Heart left ventricle (tissue), 16 donors: ENCODE measurements at places on chromosomes 4 and X. TPM values are rescaled to one million over a fixed set of nuclear protein-coding genes. Genes with fewer than 3 reads are reported as not detected.

DNA sequence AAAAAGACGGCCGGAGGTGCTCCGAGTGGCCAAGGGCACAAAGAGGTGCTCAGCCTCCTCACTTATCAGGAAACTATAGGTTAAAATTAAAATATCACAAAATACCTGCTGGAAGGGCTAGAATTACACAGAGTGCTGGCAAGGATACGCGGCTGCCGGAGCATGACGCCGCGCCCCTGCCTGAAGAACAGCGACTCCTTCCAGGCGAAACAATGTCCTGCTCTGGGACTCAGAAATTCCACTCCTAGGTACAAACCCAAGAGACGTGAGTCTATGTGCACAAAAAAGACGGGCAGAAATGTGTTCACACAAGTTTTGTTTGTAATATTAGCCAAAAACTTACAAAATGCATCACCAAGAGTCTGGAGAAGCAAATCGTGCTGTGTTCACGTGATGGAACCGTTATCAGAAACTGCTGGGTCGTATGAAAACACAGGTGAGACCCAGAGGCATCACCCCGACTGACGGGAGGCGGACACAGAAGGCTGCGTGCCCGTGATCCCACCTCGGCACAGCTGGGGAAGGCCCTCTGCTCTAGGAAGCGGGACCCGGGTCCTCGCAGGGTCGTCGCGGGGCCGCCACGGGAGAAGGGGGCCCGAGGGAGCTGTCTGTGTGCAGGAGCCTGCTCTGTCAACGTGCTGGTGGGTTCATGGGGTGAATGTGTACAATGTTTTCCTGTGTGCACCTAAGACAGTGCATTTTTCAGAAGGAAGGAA lies 27.6 kb downstream of the CTBP1 start:
- no peaks in the 10 kb centered on the region for H3K27me3 ChIP-seq
- peaks cover 20% of the 10 kb centered on the region for H3K4me1 ChIP-seq
- no peak overlapping the region for H3K4me3 ChIP-seq
- no peak for DNase-seq
- H3K27ac ChIP-seq: no peak overlapping the region

DNA sequence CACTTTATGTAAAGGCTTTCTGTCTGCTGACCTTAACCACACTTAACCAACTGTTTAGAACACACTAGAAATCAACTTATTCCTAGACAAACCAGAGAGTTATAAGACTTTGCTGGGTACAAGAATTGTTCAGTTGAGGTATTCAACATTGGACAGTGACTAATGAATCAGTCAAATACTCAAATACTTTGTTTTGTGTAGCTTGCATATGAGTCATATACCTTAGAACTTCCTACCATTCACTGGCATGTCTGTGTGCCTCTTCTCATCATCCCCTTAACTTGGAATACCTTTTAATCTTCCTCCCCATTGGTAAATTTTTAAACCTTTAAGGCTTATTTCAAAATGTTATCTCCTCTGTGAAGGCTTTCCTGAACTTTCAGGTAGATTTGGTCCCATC lies 708.8 kb upstream of the GRIA3 start:
- H3K4me3 ChIP-seq: no peak overlapping the region
- no peak overlapping the region for H3K27ac ChIP-seq
- no peak for DNase-seq
- no peaks in the 10 kb centered on the region for H3K4me1 ChIP-seq

DNA sequence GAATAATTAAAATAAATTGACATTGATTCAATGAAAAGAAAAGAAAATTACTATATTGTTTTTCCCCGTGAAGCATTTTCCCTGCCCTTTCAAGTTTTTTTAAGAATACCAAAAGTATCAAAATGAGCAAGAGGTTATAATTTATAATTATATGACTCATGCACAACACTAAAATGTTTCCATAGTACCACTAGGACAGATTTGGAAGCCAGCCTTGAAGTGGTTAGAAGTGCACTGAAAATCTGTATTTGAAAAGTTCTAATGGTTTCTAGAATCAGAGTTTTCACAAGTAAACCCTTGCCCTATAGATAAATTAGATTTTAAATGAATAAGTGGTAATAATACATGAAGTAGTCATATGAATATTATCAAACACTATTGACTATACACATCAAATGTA lies 140.9 kb downstream of the HNRNPD start:
- H3K36me3 ChIP-seq: no peaks in the 10 kb centered on the region
- DNase-seq: no peak
- no peaks in the 10 kb centered on the region for H3K27me3 ChIP-seq
- H3K27ac ChIP-seq: no peak overlapping the region
- no peaks in the 10 kb centered on the region for H3K4me1 ChIP-seq

GRCh38 chrX:129091097-129091496 lies 432.2 kb downstream of the SMARCA1 start:
- H3K36me3 ChIP-seq: no peaks in the 10 kb centered on the region
- DNase-seq: no peak
- no peaks in the 10 kb centered on the region for H3K4me1 ChIP-seq
- H3K27ac ChIP-seq: no peak overlapping the region

- H3K4me3 ChIP-seq: no peak overlapping the region
- H3K27me3 ChIP-seq: no peaks in the 10 kb centered on the region
- H3K4me1 ChIP-seq: no peaks in the 10 kb centered on the region
- no peak for DNase-seq
These were observed 54.7 kb downstream of the CPE start for GRCh38 chr4:165433529-165433928.

DNA sequence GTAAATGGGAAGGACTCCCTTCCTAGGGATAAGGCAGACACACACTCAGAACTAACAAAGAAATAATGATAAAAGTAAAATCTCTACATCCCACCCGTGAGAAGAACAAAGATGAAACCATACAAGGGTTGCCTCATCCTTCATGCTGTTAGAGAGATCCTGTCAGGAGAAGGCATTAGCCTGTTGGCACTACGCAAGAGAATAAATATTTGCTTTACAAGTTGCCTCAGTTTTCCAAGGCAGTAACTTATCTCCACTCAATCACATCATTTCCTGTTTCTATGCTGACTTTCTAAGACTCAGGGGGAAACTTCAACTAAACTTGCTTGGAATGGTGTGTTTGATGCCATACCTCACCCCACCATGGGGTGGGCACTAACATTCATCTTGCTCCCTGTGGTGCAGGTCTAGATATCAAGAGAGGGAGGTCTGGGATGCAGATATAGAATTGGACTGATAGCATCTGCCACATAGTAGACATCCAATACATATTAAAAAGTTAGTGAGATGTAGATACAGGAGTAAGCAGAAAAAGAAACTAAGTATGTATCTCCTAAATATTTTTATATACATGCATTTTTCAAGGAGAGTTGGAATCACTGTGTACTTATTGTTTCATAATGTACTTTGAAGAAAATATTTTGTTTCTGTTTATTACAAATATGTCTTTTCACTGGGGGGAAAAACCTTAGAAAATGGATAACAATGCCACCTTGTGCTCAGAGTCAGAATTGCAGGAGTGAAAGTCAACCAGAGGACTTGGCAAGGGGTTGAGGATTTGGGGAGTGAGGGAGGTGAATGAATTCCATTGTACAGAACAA lies 57.2 kb upstream of the BEX4 start:
- H3K27me3 ChIP-seq: no peaks in the 10 kb centered on the region
- no peak overlapping the region for H3K27ac ChIP-seq
- no peaks in the 10 kb centered on the region for H3K4me1 ChIP-seq
- H3K36me3 ChIP-seq: no peaks in the 10 kb centered on the region
- DNase-seq: no peak

The XAGE2 gene
- total RNA-seq: not detected
